ENCODE measurements at places on chromosomes 2 and 18. TPM values are rescaled to one million over a fixed set of nuclear protein-coding genes. Genes with fewer than 3 reads are reported as not detected.

TUBA4B gene
- not detected for total RNA-seq

- no peaks in the 10 kb centered on the region for H3K36me3 ChIP-seq
- no peak for DNase-seq
- H3K4me1 ChIP-seq, result no peaks in the 10 kb centered on the region
- no peaks in the 10 kb centered on the region for H3K27me3 ChIP-seq
- H3K4me3 ChIP-seq, result no peak overlapping the region
These were observed 13.2 kb downstream of the BMP10 start for GRCh38 chr2:68857855-68858456.

GRCh38 chr2:217262911-217263310 is 403.0 kb upstream of the TNP1 start:
- no peak overlapping the region for H3K4me3 ChIP-seq
- no peak overlapping the region for H3K27ac ChIP-seq
- peaks cover 10% of the 10 kb centered on the region for H3K4me1 ChIP-seq

DNA sequence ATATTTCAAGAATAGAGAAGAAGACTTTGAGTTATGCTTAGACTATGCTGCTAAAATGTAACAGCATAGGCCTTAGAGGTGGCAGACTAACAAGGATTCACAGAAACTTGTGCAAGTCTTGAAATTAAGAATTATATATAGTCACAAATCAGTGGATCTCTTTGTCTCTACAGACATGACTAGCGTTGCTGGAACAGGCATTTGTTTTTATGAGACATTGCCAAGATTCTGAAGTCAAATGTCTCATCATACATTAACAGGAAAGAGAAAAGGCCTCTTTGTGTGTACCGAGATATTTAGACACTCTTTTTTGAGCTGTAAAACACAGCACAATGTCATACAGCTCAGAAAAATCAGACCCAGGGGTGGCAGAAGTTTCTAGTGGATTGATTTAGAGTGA is 207.1 kb downstream of the TMX3 start:
- DNase-seq, result no peak
- no peak overlapping the region for H3K4me3 ChIP-seq
- no peaks in the 10 kb centered on the region for H3K27me3 ChIP-seq
- H3K27ac ChIP-seq, result no peak overlapping the region
- no peaks in the 10 kb centered on the region for H3K4me1 ChIP-seq

- H3K27me3 ChIP-seq, result no peaks in the 10 kb centered on the region
- no peak overlapping the region for H3K4me3 ChIP-seq
- H3K36me3 ChIP-seq, result peaks cover 11% of the 10 kb centered on the region
These were observed 87.4 kb downstream of the STK39 start for GRCh38 chr2:168159754-168160585.

DNA sequence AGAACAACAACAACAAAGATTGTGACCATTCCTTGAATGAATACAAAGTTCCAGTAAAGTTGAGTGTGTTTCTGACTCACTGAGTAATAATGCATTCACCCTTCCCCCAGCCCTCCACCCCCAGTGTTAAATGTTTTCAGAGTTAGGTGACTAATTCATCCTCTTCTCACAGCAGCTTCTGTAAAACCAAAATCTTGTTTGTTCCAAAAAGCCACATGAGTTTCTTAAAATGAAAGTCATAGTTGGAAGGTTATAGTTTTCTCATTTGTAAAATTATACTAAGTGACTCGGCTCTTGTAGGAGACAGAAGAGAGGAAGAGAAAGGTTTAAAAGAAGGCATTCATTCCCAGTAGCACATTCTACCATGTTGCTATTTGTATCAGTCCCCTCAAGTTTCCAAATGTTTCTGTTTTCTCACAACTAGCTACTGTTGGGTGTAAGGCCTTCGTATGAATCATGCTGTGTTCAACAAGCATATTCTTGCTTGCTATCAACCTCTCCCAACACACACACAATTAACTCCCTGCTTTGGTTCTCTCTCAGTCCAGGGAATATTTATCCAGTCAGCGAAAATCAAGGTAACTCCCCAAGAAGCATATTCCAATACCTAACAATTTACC is 75.3 kb downstream of the MBD2 start:
- peak; percentile 47 for DNase-seq
- no peaks in the 10 kb centered on the region for H3K27me3 ChIP-seq
- no peaks in the 10 kb centered on the region for H3K36me3 ChIP-seq
- H3K4me1 ChIP-seq, result peaks cover 32% of the 10 kb centered on the region
- peak overlapping the region; percentile 89 for H3K27ac ChIP-seq

DNA sequence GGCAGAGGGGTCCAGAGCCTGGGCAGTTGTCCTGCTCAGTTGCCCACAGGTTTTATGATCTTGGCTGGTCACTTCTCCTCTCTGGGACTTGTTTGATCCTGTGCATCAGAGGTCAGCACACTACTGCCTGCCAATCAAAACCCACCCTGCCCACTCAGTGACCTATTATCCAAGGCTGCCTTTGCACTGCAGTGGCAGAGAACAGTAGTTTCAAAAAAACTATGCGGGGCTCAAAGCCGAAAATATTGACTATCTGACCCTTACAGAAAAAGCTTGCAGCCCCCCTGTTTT is 218.2 kb downstream of the CYP26B1 start:
- no peak overlapping the region for H3K4me3 ChIP-seq
- H3K36me3 ChIP-seq, result no peaks in the 10 kb centered on the region
- peaks cover 21% of the 10 kb centered on the region for H3K4me1 ChIP-seq
- no peak overlapping the region for H3K27ac ChIP-seq
- no peaks in the 10 kb centered on the region for H3K27me3 ChIP-seq
- no peak for DNase-seq

Measured in PC-9 (cell line).